ENCODE measurements at places on chromosomes 12 and 14. TPM values are rescaled to one million over a fixed set of nuclear protein-coding genes. Genes with fewer than 3 reads are reported as not detected.

NOC4L gene
- 51.5 TPM for polyA plus RNA-seq

ARG2 gene
- 4.5 TPM for polyA plus RNA-seq

KRT8 gene
- polyA plus RNA-seq: 102 TPM

ADAM21 gene
- polyA plus RNA-seq: 0.10 TPM

TAS2R14 gene
- polyA plus RNA-seq: 1.6 TPM

KRT73 gene
- polyA plus RNA-seq: not detected

OR6C2 gene
- not detected for polyA plus RNA-seq

TSHR gene
- polyA plus RNA-seq: 0.27 TPM

LALBA gene
- not detected for polyA plus RNA-seq

SLC10A1 gene
- polyA plus RNA-seq: not detected

CISTR gene
- not detected for polyA plus RNA-seq

P2RX2 gene
- polyA plus RNA-seq: 0.44 TPM

MYF5 gene
- not detected for polyA plus RNA-seq

PRKCH gene
- 9.9 TPM for polyA plus RNA-seq

CLEC9A gene
- not detected for polyA plus RNA-seq

RCOR1 gene
- polyA plus RNA-seq: 3.8 TPM

PLEKHD1 gene
- polyA plus RNA-seq: 0.04 TPM

VDR gene
- 64.7 TPM for polyA plus RNA-seq

ADCY4 gene
- polyA plus RNA-seq: 70.1 TPM

SERPINA12 gene
- not detected for polyA plus RNA-seq

CHPT1 gene
- polyA plus RNA-seq: 34.4 TPM

POC1B gene
- 15.3 TPM for polyA plus RNA-seq

PLA2G1B gene
- polyA plus RNA-seq: 4.0 TPM

STAC3 gene
- polyA plus RNA-seq: 2.0 TPM

C14orf180 gene
- 7.1 TPM for polyA plus RNA-seq

MMP14 gene
- 65.2 TPM for polyA plus RNA-seq

NXPH4 gene
- 0.62 TPM for polyA plus RNA-seq

ADAMTS20 gene
- polyA plus RNA-seq: not detected

CPNE6 gene
- 0.07 TPM for polyA plus RNA-seq

PCED1B gene
- polyA plus RNA-seq: 25.2 TPM

HSPB8 gene
- polyA plus RNA-seq: 10.2 TPM

MANSC4 gene
- 0.07 TPM for polyA plus RNA-seq

PTPN6 gene
- 127 TPM for polyA plus RNA-seq

RFLNA gene
- polyA plus RNA-seq: 1.1 TPM

NRIP2 gene
- polyA plus RNA-seq: 5.5 TPM
